Kidney epithelial cell (primary cell): ENCODE measurements at places on chromosomes 3 and 15. TPM values are rescaled to one million over a fixed set of nuclear protein-coding genes. Genes with fewer than 3 reads are reported as not detected.

- DNase-seq: no peak
These were observed 520 bp downstream of the SLC26A6 start for GRCh38 chr3:48634661-48635221.

DNA sequence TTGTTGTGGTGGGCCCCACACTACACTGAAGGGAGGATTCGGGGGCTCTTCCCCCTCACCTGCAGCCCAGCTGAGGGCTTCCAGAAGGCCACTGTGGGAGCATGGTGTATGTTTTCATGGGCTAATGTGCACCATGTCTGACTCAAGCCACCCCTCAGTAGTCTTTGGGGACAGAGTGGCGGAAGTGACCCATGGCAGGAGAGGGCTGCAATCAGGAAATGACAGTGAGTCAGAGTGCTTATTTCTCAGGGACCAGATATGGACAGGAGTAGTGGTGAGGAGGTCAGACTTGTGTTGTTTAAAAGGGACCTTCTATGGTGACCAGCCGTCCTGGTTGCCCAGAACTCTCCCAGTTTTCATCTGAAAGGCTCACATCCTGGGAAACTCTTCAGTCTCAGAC, 32.8 kb upstream of the SLC9A9 start:
- no peak for DNase-seq

DNA sequence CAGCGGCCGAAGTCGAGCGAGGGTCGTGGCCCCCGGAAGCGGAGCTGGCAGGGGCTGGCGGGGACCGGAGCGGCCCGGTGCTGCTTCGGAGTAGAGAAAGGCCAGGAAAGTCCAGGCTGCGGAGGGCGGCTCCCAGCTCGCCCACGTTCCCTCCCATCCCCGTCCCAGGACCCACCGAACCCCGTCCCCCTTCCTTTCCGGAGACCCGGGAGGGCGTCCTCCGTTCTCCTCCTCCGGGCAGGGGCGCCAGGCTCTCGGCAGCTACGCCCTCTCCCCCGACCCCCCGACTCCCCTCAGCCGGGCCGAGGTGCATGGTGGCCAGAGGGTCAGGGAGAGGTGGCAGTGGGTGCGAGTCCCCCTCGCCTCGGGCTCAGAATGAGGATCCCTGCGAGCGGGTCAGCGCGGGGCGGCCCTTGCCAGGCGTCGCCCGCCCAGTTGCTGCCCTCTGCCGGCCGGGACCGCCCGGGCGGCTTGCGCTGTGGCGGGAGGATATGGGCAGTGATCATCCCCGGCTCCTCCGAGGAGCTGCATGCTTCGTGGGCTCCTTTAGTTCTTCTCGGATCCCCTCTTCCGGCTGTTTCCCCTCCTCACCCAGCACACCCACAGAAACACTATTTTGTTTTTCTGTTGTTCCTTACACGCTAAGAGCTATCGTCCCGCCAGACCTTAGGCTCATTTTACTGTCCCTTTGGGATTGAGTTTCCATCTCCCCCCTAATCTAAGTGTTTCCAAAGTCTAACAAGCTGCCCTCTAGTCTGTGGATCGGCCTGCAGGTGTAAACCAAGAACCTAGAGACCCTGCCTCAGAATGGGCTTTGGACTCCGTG, 744 bp upstream of the ALDH1A2 start:
- no peak for DNase-seq

- DNase-seq: no peak
These were observed 82.4 kb upstream of the RASGRF1 start for GRCh38 chr15:79172801-79173460.

GRCh38 chr15:70147178-70147760, 49.6 kb upstream of the TLE3 start:
- no peak for DNase-seq

- no peak for DNase-seq
These were observed 837.8 kb downstream of the DIPK2A start for GRCh38 chr3:144809380-144809779.

DNA sequence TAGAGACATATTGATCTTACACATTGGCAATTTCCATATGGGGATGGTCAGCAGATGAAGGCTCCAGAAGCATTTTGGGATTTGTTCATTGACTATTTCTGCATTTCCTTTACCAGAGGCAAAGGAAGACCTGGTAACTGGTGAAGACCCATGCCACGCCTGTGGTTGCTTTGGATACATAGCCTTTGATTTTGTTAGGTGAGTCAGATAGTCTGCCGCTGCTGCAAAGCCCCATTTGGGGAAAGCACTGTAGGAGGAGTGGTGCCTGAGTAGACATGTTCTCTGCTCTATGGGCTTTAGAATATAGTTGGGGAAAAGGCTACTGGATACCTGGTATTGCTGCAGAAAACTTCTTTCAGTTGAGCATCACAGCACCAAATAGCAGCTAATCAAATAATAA, 56.8 kb downstream of the TFG start:
- DNase-seq: no peak

GRCh38 chr3:192040282-192041043, 579.5 kb downstream of the PYDC2 start:
- DNase-seq: no peak

- DNase-seq: no peak
These were observed 26.3 kb upstream of the TRIM59 start for GRCh38 chr3:160475884-160476283.

DNA sequence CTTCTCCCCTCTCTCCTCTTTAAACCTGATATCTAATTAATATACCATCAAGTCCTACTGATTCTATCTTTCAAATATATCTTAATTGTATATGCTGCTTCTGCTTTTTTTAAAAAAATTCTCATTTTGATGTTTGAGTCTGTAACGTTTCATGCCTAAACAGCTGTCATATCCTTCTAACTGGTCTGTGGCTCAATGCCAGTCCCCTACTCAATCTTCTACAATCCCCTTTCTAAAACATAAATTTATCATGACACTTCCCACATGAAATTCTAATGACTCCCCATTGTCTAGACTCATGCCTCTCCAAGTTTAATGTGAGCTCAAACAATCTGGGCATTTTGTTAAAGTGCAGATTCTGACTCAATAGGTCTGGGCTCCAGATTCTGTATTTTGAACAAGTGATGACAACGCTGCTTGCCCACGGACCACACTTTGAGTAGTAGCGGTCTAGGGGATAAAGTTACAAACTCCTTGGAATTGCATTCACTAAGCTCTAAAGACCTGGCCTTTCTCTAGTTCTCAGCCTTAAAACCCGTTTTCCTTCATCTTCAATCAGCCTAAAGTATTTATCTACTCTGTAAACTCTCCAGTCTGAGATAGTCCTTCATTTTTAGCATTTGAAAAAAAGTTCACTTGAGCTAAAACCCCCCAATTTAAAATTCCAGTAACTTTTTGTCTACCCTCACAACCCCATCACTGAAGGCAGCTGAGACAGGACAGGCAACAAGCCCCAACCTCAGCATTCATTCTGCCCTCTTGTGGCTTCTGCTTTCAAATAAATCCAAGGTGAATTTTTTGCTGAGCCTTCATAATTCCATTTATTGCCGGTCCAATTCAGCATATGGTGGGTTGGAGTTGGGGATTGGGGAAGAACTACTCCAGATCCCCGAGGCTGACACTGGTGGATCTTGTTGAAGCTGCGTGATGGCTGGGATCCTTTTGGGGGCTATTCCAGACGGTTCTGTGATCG, 88.1 kb upstream of the THRB start:
- DNase-seq: no peak

DNA sequence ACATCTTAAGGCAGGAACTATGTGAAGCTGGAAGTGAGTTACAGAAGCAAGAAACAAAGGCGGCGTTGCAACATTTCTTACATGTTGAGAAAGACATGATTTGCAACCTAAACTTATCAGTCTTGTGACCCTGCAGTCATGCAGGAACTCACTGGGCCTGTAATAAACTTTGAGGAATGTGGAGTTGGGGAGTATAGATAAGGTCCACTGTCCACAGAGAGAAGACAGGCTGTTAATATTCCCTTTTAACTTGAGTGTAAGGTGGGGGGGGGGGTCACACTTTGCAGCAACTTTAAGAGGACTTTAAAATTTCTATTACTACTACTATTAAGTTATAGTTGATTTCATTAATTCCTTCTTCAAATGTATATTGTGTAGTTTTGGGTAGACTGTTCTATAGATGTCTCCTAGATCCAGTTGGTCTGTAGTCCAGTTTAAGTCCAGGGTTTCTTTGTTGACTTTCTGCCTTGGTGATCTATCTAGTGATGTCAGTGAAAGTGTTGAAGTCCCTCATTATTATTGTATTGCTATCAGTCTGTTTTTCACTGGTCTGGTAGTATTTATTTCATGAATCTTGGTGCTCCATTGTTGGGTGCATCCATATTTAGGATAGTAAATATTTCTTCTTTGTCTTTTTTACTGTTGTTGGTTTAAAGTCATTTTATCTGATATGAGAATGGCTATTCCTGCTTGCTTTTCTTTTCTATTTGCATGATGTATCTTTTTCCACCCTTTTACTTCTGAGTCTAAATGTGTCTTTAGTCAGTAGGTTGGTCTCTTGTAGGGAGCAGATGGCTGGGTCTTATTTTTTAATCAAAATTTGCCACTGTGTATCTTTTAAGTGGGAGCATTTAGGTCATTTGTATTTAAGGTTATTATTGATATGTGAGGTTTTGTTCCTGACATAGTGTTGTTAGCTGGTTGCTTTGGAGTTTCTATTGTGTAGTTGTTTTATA, 15.6 kb upstream of the FAM98B start:
- DNase-seq: no peak

DNA sequence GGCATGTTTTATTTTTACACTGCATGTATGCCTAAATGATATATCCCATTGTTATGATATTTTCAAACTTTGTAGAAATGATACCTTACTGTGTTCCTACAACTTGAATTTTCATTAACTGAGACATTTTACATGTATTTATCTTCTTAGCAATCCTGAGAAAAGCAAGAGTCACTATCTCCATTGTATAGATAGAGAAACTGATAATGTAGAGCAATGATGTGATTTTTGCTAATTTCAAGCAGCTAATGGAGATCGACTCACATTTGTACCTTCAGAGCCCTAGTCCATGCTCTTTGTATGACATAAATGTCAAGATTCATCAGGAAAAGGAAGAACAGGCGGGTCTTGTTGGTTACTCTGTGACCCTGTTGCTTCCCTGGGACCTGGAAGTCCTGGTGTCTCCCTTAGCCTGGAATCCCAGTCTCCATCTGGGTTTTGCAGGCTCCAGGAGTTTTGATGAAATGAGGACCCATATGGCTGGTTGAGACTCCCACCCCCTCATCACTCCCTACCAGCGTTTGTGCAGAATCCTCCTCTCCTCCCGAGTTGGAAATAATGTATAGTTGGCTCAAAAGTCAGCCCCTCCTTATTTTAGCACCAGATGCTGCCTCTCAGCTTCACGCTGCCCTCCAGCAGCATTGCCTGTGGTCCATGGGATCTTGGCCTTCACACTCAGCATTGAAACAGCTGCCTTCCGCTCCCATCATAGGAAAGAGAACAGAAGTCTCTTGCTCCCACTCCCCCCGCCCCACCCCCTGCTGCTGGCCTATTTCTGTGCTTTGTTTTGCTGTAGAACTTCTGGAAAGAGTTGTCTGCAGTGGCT, 67.1 kb downstream of the APBA2 start:
- DNase-seq: no peak

- DNase-seq: no peak
These were observed 17.3 kb upstream of the GBE1 start for GRCh38 chr3:81778678-81779182.

DNA sequence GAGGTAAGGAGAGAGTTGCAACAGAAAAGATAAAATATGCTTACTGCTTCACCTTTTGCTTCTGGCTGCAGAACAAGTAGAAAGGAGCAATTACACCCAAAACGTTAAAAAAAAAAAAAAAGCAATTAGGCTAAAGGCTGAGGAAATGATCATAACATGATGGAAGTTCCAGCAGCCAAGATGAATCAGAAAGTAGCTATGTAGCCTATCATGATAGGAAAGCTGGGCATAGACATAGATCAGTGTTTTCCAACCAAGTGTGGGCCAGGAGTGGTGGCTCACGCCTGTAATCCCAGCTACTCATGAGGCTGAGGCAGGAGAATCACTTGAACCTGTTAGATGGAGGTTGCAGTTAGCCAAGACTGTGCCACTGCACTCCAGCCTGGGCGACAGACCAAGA, 52.6 kb downstream of the AGTR1 start:
- DNase-seq: no peak

DNA sequence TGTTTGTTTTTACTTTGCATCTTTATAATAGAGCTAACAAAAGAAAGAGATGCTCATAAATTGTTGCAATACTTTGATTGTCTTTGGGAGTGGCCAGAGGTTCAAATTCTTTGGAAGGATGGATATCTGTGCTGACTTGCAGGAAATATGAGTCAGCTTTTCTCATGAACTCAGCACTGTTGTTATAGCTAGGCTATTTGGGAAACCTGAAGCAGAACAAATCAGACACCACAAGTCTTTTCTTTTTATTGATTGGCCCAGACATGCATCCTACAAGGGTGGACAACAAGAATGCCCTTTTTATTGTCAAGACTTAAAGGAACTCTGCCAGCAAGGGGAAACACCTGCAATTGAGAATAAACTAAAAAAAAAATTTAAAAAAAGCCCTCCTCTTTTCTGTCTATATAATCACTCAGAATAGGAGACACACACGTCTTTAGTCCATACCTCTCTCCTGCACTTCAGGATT, 4.6 kb upstream of the DENND4A start:
- DNase-seq: peak; percentile 44

GRCh38 chr3:151265866-151266265, 12.5 kb downstream of the P2RY14 start:
- no peak for DNase-seq

Gene GPR149
- not detected in 2 replicates for total RNA-seq

Gene PPARG
- total RNA-seq: 14.7 and 16.3 TPM in 2 replicates

Gene ZNF774
- total RNA-seq: 2.0 and 4.0 TPM in 2 replicates

Gene DISP2
- total RNA-seq: 2.2 and 3.2 TPM in 2 replicates

Gene EPB42
- total RNA-seq: not detected in 2 replicates

Gene ERICH6
- 0.07 TPM in 1 of 2 replicates, not detected in the other for total RNA-seq

Gene ROPN1
- total RNA-seq: not detected in 2 replicates
